NCI-H524 treated with DMSO at 0.1 percent for 48 hours (cell line): ENCODE measurements at places on chromosomes 5 and 9.
A peak's percentile ranks its signal among the peaks of the same experiment; 100 is the strongest.

- no peak for DNase-seq
These were observed 162.9 kb upstream of the ACOT12 start for GRCh38 chr5:81556809-81557208.

- no peak for DNase-seq
These were observed 131.2 kb upstream of the HMHB1 start for GRCh38 chr5:143680672-143681259.

DNA sequence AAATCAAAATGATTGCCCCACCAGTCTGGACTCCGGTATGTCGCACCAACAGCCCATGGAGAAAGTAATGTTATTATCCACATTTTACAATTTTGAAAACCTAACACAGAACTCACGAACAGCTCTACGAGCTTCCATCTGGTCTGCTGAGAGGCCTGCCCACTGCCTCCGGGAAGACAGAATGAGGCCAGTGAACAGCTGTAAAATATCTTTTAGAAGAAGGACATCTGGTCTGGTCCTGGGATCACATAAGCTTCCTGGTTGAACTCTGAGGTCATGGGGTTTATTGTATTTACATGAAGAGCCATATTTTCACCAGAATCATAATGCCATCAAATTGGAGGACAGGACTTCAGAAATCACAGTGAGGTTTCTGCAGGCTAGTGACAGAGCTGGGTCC is 89.0 kb downstream of the FRMD3 start:
- no peak for DNase-seq

DNA sequence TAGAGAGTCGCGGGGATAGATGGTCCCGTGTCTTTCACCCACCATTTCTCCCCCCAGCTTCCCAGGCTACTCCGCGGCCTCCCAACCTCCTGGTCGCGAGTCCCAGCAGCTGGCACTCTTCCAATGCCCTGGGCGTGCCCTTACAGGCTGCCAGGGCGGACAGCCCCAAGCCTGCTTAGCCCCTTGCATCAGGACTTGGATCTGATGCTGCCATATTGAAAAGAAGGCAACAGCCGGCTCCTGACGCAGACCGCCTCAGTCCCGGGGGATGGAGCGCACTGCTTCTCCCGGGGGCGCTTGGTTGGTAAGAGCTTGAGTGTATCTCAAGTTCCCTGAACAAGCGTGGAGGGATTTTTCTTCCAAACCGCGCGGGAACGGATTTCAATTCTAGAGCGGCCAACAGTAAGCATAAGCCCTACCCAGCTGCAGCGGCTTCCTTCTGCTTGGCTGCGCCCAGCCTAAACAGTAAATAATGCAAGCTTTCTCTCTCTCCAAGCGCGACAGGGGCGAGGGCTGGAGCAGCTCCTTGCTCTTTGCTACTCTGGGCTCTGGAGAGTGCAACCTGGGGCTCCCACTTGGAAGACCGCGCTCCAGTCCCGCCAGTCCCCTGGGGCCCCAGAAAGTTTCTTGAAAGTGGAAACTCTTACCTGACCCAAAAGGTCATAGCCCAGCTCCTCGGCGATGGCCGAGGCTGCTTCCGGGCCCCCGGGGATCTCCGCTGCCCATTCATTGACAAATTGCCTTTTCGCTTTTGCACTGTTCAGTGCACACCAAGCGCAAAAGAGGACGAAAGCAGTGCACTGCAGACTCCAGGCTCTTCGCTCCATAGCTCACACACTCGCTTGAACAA is 607 bp downstream of the PCSK1 start:
- peak; percentile 24 for DNase-seq
